ENCODE measurements at places on chromosomes 4 and X. TPM values are rescaled to one million over a fixed set of nuclear protein-coding genes. Genes with fewer than 3 reads are reported as not detected.

FRMPD4 gene
- not detected for total RNA-seq

DKK2 gene
- 2.4 TPM for total RNA-seq

FAAH2 gene
- 0.65 TPM for total RNA-seq

PPARGC1A gene
- not detected for total RNA-seq

RAB41 gene
- not detected for total RNA-seq

GJB1 gene
- not detected for total RNA-seq

CLDN2 gene
- total RNA-seq, result not detected

SMARCAD1 gene
- total RNA-seq, result 37.1 TPM

RBM3 gene
- total RNA-seq, result 340 TPM

PAGE2 gene
- not detected for total RNA-seq

NUP62CL gene
- not detected for total RNA-seq

SSX3 gene
- not detected for total RNA-seq

ZNF157 gene
- total RNA-seq, result not detected

MAML3 gene
- 7.8 TPM for total RNA-seq

NALF2 gene
- total RNA-seq, result not detected

CYSLTR1 gene
- total RNA-seq, result not detected

MAGEB2 gene
- total RNA-seq, result not detected

NHSL2 gene
- total RNA-seq, result 9.1 TPM

CYP2U1 gene
- 11.1 TPM for total RNA-seq

HOPX gene
- total RNA-seq, result 32.8 TPM

FUNDC1 gene
- 14.7 TPM for total RNA-seq

CT83 gene
- total RNA-seq, result not detected

ACOX3 gene
- total RNA-seq, result 29.6 TPM

TXLNG gene
- total RNA-seq, result 5.5 TPM

MAGEB10 gene
- total RNA-seq, result not detected

DDX60 gene
- total RNA-seq, result 98.6 TPM

TMEM150C gene
- 3.2 TPM for total RNA-seq

PUDP gene
- 17.5 TPM for total RNA-seq

LDB2 gene
- 90.6 TPM for total RNA-seq

CFAP99 gene
- not detected for total RNA-seq

CLNK gene
- not detected for total RNA-seq

SYTL5 gene
- total RNA-seq, result not detected

COL25A1 gene
- 0.97 TPM for total RNA-seq

All from epithelial cell of umbilical artery (primary cell).